ENCODE measurements at places on chromosomes 5 and 9.

GRCh38 chr5:116046261-116046660 is 14.0 kb downstream of the ARL14EPL start:
- DNase-seq = no peak

DNA sequence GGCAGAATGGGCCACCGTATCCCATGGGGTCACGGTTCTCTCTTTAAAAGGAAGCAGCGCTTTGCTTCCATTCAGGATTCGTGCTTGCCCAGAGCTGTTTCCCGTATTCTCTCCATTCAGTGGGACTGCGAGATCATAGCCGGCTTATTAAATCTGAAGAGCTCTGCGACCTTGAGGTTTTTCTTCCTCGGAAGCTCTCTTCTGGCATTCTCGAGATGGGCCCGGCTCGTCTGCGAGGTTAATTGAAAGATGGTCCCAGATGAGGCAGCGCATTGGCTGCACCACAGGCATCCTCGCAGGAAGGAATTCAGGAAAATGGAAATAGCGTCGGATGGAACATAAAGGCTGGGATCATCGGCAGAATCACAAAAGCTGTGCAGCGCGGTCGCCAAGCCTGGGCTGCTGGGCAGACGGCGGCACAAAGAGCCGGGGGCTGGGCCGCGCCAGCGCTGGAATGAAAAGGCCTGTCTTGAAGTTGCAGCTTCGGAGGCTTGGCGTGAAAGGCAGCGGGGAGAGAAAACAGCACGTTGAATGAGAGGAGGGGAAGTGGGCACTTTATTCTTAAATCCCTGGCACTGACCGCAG is 236.2 kb downstream of the IRX2 start:
- DNase-seq = no peak

DNA sequence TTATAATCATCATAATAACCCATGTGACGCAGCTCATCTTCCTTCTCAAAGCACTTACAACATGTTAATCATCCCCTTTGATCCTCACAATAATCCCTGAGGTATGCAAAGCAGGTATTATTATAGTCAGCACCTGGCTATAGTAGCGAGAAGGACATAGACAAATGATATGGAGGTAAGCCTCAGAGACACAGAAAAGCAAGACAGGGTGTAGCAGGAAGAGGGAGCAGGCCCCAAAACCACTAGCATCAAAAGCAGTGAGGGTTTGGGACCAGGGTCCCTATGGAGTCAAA is 139.2 kb upstream of the SLC30A5 start:
- DNase-seq = no peak

GRCh38 chr9:77705636-77706035 is 57.5 kb upstream of the GNA14 start:
- no peak for DNase-seq
